ENCODE measurements at places on chromosomes 12 and 14. TPM values are rescaled to one million over a fixed set of nuclear protein-coding genes. Genes with fewer than 3 reads are reported as not detected.
A peak's percentile ranks its signal among the peaks of the same experiment; 100 is the strongest.

The SLC22A17 gene
- 3.7 TPM for total RNA-seq

The MEG3 gene
- 2.2 TPM for total RNA-seq

The GLS2 gene
- total RNA-seq, result 0.51 TPM

The ALDH1L2 gene
- total RNA-seq, result 1.2 TPM

The KCNA1 gene
- under 0.01 TPM for total RNA-seq

The TMEM132C gene
- total RNA-seq, result not detected

- DNase-seq, result no peak
Measured at GRCh38 chr12:26557326-26557725, 275.7 kb downstream of the ITPR2 start.

- peak; percentile 68 for DNase-seq
Measured at GRCh38 chr14:22558221-22558913, 30.7 kb downstream of the DAD1 start.

DNA sequence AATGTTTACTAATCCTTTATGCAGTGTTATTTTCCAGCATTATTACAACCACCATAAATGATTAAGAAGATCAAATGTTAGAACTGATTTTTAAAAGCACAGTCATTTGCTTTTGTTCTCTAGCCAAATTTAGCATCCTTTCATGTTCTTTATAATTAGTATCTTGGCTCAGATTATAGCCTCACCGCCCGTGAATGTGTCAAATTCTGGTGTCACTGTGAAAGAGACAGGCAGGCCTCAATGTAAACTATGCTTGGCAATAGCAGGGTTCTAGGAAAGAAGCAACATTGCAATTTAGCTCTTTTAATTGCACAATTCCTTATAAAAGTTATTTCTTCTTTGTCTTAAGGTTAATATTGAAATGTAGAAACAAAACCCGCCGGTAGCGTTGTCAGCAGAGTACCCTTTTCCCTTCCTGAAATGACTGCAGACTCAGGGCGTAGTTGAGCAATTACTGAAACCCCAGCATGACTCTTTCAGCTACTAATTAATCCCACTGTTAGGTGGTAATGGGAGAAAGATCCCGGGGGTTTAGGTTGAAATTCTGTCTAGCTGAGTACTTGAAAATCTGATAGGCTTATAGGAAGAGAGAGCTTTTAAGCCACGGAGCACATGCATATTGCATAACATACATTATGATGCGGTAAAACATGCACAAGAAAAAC lies 1600.5 kb upstream of the SEL1L start:
- no peak for DNase-seq

DNA sequence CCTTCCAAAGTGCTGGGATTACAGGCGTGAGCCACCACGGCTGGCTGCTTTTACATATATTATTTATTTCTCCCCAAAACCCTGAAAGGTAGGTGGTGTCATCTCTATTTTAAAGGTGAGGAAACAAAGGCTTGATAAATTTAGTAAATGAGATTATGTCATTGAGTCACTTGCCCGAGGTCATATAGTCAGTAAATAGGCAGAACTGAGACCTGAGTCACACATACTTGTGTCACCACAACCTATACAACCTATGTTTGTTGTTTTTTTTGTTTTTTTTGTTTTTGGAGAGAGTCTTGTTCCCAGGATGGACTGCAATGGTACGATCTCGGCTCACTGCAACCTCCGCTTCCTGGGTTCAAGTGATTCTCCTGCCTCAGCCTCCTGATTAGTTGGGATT lies 12.8 kb downstream of the TSFM start:
- DNase-seq, result no peak

DNA sequence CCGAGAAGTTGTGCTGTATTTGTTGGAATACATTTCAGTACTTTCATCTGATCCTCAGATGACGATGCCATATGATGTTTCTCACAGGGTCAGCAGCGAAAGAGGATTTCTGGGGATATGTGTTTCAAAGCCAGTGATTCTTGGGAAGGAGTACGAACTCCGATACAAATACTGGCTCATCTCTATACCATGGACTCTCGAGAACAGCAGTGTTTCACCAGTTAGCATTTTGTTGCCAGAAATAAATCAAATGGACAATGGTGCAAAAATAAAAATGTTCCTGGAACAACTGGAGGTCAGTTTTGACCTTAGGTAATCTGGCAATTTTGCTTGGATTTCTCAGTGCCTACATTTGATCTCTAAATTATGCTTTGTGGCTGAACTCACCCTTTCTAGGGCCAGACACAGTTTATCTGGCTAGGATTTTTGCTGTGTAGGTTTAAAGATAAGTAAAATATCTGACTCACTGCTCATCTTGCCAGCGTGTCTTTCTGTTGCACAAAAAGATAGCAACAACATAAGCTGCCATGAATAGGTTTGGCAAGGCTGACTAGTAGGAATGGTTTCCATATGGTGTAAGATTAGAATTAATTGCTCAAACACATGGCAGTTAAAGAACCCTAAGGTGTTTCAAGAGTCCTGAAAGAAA lies 11.0 kb upstream of the MGP start:
- DNase-seq, result no peak

DNA sequence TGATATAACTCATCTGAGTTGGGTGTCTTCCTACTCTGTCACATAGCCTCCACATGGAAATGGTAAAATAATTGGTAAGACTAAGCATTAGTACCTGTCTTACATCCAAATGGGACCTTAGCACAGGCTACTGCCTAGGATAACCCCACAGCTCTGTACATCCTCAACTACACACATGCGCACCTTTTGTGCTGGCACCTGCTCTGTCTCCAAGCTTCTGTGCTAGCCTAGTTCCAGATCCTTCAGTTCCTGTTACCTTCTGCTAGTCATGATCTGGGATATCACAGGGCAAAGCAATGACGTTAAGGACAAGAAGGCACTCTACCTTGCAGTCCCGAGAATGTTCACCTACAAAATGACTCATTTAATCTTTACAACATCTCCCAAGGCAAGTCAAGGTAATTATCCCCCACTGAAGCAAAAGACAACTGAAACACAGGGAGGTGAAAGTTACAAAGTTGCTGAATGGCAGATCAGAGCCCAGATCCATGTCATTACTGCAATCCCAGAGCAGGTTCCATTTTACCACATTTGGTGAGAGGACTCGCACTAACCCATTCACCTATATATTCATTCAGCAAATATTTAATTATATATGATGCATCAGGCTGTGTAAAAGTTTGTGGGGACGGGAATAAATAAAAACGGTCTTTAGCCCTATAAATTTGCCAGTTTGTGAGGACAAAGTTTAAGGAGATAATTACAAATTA lies 61.7 kb downstream of the PPM1H start:
- DNase-seq, result no peak

- DNase-seq, result no peak
Measured at GRCh38 chr12:80869264-80869663, 68.5 kb downstream of the LIN7A start.

GRCh38 chr12:113647048-113647447 lies 175.4 kb upstream of the LHX5 start:
- no peak for DNase-seq

- DNase-seq, result no peak
Measured at GRCh38 chr12:62250671-62251608, 9.3 kb upstream of the USP15 start.

DNA sequence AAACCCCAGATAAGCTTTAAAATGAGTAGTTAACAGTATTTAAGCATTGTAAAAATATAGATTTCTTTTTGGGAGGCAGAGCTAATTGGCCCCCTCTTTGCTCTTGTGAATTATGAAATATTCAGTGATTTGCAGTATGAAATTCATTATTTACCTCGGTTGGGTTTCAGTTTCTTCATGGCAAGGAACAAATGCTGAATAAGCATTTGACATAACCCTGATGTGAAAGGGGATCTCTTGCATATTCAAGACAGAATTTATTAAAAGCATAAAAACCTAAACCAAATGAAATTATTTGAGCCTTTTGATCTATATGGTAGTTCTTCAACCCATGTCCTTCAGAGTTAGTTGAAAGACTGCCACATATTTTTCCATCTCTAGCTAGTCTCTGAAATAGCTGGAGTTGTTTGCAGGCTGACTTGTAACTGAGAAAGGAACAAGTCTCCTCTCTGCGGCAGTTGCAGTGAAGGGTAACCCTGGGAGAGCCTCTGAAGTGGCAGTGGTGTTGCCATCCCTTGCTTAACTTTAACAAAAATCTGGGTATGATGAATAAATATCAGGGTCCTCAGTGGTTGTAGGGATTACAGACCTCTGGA lies 690 bp downstream of the AKAP6 start:
- no peak for DNase-seq

GRCh38 chr12:20264026-20264425 lies 104.3 kb upstream of the PDE3A start:
- DNase-seq, result no peak

- peak; percentile 76 for DNase-seq
Measured at GRCh38 chr12:59716043-59716442, 120.2 kb downstream of the SLC16A7 start.

GRCh38 chr14:92601757-92602417 lies 88.3 kb downstream of the RIN3 start:
- DNase-seq, result no peak

GRCh38 chr14:95516554-95517181 lies at the start of gene SYNE3:
Gene SYNE3, minus strand, starts transcription at chr14:95516650. Its CDS starts 40,829 bp downstream, at chr14:95475821.
- no peak for DNase-seq

GRCh38 chr12:68612202-68612601 lies 1.5 kb downstream of the RAP1B start:
- peak; percentile 53 for DNase-seq

DNA sequence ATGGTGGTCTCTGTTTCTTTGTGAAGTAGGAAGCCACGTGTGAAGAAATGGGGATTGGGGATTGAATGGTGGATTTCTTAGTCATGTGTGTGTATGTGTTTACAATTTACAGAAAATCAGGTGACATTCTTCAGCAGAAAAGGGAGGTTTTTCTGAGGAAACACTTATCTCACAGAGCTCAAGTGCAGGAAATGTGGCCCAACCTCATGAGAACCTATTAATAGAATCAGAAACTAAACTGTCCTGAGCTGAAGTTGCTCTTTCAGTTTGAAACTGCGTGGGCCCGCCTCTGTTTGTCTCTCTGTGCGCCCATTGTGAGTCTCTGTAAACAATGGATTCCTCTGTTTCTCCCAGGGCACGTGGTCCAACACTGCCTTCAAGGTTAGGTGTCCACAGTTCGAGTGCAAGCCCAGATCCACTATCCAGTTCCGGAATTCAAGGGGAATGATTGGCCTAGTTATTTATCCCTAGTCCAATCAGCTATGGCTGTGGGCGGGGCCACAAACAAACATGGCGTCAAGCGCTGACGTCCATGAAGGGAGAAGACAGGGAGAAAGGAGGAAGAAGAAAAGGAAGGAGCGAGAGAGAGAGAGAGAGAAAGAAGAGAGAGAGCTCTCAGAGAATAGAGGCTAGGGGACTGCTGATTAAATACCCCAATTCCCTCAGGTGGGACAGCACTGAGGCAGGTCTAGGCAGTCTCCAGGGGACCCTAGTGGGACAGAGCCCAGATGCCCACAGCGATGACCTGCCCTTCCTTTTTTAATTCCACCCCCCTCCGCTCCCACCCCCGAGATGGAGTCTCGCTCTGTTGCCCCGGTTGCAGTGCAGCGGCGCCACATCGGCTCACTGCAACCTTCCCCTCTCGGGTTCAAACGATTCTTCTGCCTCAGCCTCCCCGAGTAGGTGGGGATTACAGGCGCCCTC lies 31.4 kb upstream of the C12orf76 start:
- DNase-seq, result peak; percentile 54

- DNase-seq, result no peak
Measured at GRCh38 chr12:51692016-51692415, 101.0 kb downstream of the SCN8A start.

DNA sequence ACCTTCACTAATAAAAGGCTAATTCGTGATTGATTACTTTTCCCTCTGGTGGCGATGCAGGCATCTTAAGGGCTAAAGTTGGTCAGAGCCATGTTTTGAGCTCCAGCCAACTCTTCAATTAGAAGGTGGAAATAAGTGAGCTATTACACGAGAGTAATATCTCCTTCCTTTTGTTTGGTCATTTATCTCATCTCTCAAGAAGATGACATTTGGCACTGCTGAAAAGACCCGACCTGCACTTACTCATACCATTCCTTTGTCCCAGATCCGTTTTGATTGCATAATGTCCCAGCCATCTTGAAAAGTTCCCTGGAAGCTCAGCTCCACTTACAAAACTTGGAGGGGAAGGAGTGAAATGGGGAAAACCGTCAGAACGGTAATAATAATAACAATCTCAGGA lies 316.2 kb downstream of the VRK1 start:
- DNase-seq, result no peak

- DNase-seq, result no peak
Measured at GRCh38 chr12:32780071-32780470, 24.4 kb upstream of the YARS2 start.

- DNase-seq, result no peak
Measured at GRCh38 chr14:81091139-81091538, 129.6 kb downstream of the GTF2A1 start.
